Stimulated activated CD4-positive, alpha-beta T cell treated with anti-CD3 and anti-CD28 coated beads, Interleukin-15, amount 100 ng/mL, for 1 hour (primary cell): ENCODE measurements at places on chromosomes 7 and 10.

GRCh38 chr7:39609113-39609934 lies 14.0 kb upstream of the RALA start:
- DNase-seq: no peak

DNA sequence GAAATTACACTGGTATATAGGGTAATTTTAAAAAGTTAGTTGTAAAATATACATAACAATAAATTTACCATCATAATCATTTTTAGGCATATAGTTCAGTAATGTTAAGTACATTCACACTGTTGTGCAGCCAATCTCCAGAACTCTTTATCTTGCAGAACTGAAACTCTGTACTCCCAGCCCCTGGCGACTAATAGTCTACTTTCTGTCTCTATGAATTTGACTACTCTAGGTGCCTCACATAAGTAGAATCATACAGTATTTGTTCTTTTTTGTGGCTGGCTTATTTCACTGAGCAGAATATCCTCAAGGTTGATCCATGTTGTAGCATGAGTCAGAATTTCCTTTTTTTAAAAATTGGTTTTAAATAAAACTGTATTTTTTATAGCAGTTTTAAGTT lies 41.4 kb downstream of the NRF1 start:
- no peak for DNase-seq

DNA sequence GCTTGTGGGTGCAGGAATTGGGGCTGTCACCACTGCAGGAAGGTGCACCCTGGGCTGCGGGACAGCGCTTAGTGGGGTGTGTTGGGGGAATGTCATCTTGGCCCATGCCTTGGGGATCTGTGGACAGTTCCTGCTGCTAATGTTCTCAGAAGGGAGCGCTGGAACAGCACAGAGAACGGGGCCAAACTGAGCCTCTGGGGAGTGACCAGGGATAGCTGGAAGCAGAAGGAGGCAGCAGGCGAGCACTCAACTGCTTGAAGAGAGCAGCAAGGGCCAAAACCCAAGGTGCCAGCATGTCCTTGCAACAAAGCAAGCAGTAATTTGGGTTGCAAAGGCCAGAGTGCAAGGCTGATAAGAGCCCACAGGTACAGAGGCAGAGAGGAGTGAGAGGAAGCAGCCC lies 31.3 kb upstream of the WDFY4 start:
- no peak for DNase-seq

DNA sequence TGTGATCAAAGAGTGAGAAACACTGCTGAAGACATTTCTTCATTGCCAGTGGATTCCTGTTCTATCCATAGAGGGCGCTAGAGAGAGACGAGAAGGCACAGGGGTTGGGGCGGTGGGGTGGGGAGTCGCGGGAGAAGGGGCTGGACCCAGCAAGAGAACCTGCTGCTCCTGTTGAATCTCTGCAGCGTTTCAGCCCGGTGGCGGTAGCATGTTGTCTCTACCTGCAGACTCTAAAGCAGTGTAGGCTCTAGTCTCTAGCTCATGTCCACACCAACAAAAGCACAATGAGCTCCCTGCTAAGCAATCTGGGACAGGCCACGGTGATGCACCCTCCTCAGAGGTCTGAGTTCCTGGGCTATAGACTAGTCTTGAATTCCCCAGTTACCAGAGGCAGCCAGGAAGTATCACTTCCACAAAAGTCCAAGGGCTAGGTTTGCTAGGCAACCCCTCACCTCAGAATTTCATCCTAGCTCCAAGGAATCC lies 167.7 kb downstream of the DGKB start:
- no peak for DNase-seq

DNA sequence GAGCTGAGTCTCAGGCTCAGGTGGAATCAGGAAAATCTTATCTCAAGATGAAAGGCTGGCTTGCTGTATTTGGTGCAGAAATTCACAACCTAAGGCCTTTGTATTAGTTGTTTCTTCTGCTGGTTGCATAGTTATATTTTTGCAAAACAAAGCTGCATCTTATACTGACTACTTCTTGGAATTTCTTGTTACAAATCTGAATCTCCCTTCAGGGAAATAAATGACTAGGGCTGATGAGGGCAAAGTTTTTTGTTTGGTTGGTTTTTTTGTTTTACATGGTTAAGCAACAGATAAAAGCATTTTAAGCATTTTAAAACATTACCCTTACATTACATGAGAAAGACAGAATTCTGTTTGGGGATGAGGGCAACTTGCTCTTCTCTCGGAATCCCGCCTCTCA lies 13.9 kb upstream of the LRRN3 start:
- no peak for DNase-seq
